Daoy (cell line): ENCODE measurements at places on chromosomes 1 and 21. TPM values are rescaled to one million over a fixed set of nuclear protein-coding genes. Genes with fewer than 3 reads are reported as not detected.

NTRK1 gene
- total RNA-seq, result 0.40 TPM in 1 of 2 replicates, not detected in the other

NTMT2 gene
- not detected in 2 replicates for total RNA-seq

GRCh38 chr1:201145132-201145531, 9.1 kb downstream of the TMEM9 start:
- no peak for DNase-seq

LRRIQ3 gene
- 0.69 and 1.3 TPM in 2 replicates for total RNA-seq

CASQ2 gene
- 0.29 TPM in 1 of 2 replicates, not detected in the other for total RNA-seq

GRCh38 chr1:232308616-232309015, 321.3 kb downstream of the SIPA1L2 start:
- no peak for DNase-seq

GRCh38 chr21:25682382-25682781, 43.3 kb downstream of the JAM2 start:
- DNase-seq, result no peak

C1QTNF12 gene
- total RNA-seq, result 0.36 TPM in 1 of 2 replicates, not detected in the other

- no peak for DNase-seq
Measured at GRCh38 chr1:67833602-67833940, 304 bp upstream of the GNG12 start.

GRCh38 chr1:2646837-2647236, 14.0 kb upstream of the MMEL1 start:
- DNase-seq, result no peak

DNA sequence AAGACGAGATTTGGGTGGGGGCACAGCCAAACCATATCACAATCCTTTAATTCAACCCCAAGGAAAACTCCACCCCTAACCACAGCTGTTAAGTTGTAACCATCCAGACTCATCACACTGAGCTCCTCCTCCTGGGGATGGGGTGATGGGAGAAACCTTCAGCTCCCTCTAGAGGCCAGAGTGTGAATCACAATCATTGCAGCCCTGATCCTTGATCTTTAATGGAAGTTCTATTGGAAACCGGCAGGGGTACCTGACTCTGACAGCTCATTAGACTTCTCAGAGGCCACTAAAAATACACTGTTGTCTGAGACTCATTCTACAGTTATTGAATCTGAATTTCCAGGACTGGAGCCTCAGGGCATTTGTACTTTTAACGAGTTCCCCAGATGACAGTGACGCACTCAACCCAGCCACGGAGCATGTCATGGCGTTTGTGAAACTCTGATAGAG, 127.2 kb downstream of the IGSF21 start:
- DNase-seq, result peak; percentile 60

DNA sequence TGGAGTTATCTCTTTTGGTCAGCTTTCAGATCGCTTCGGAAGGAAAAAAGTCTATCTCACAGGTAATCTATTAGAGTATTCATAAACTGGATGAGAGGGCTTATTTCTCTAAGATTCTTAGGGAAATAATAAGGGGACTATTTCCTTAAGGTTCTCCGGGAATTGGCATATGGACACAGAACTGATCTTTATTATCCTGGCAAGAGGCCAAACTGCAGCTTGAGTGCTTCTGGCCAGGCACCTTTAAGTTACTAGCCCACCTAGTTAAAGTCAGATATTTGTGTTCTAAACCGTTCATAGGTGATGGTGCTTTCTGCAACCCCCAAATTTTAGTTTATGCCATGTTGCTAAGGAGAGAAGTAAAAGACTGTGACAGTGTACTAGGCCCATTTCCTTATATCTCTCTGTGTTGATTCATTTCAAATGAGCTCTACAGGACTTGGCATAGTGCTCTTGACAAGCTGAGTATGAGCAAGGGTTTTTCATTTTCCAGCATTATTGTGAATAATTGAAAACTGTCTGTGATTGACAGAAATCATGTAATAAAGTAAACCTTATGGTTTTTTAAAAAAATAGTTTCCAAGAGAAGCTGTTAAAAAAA, 43.4 kb downstream of the SLC22A15 start:
- no peak for DNase-seq
